ENCODE measurements at places on chromosomes 7 and 10. TPM values are rescaled to one million over a fixed set of nuclear protein-coding genes. Genes with fewer than 3 reads are reported as not detected.

- DNase-seq, result no peak
These were observed 25.7 kb downstream of the NDUFB2 start for GRCh38 chr7:140722254-140722653.

- DNase-seq, result no peak
These were observed 2.9 kb downstream of the LAT2 start for GRCh38 chr7:74212661-74213060.

DNA sequence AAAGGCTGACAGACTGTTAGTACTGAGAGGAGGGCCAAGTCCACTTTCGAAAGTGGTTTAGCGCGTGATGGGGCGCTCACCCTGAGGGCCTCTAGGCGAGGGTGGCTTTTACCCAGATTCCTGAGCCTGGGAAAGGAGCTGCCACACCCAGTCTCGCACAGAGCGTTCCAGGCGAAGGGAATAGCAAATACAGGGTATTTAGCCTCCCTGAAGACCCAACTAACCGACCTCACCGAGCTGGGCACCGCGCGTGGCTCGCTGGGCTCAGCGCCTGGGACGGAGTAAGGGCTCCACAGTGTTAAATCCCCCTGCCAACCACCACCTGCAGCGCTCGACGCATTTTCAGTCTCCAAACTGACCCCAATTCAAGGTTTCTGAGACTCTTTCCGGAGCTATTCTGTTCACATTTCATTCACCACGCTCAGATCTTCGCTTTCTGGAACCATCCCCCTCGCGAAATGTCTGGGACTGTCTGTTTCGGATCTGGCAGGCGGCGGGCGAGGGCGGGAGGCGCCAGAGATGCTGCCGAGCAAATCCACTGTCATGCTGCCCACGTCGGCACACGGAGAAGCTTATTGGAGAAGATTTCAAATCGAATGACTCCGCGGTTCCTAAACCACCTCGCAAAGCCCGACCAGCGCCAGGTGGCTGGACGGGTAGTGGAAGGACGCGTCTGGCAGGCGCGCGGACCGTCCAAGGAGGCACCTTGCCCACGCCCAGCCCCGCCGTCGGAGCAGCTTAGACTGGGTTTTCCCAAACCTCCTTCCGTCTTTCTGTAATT is 1.4 kb upstream of the OSBPL3 start:
- DNase-seq, result peak; percentile 70

The SFMBT2 gene
- 0.20 TPM for polyA plus RNA-seq

Data from SK-N-SH (cell line).